Activated naive CD8-positive, alpha-beta T cell treated with anti-CD3 and anti-CD28 coated beads for 36 hours (primary cell): ENCODE measurements at places on chromosomes 2 and 18. TPM values are rescaled to one million over a fixed set of nuclear protein-coding genes. Genes with fewer than 3 reads are reported as not detected.

- H3K4me3 ChIP-seq, result peak overlapping the region; percentile 47
- H3K36me3 ChIP-seq, result no peaks in the 10 kb centered on the region
- H3K27me3 ChIP-seq, result peaks cover 84% of the 10 kb centered on the region
- DNase-seq, result peak; percentile 16
Measured at GRCh38 chr18:22168360-22168921, 948 bp upstream of the GATA6 start.

DNA sequence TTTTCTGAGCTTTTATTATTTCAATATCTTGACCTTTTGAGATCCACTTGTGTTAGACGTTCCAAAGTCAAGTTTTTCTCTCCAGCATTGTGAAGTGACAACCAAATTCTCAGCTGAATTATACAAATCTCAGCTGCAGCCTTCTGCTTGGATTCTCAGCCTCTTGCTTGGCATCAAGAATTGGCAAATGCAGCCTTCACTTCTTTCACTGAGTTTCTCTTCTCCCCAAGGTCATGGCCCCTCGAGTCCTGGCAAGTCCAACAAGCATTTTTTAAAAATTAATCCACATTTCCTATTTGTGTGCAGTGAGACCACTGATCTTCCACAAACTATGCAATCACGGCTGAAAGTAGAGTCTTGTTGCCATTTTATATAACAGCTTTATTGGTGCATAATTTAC is 23.4 kb upstream of the SMIM21 start:
- peaks cover under 1% of the 10 kb centered on the region for H3K4me1 ChIP-seq
- no peak overlapping the region for H3K27ac ChIP-seq
- peaks cover 45% of the 10 kb centered on the region for H3K27me3 ChIP-seq
- H3K36me3 ChIP-seq, result peaks cover 1% of the 10 kb centered on the region

DNA sequence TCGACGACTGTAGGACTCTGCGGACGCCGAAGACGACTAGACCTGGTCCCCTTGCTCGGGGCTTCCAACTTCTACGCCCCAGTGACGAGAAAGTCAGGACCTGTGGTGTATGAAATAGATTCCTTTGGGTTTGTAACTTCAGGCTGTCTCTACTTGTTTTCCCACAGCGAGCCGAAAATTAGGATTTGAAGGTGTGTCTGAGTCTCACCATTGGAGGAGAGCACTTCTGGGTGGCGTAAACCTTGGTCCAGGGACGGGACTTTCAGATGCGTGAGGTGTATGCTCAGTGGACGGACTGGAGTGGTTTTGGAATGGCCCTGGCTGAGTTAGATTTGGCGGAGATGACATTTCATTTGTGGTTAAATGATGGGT is 1.3 kb downstream of the BIRC6 start:
- H3K36me3 ChIP-seq, result peaks cover 38% of the 10 kb centered on the region
- H3K4me1 ChIP-seq, result peaks cover 35% of the 10 kb centered on the region
- no peaks in the 10 kb centered on the region for H3K27me3 ChIP-seq
- H3K27ac ChIP-seq, result peak overlapping the region; percentile 84

SCYGR4 gene
- total RNA-seq, result not detected

DNA sequence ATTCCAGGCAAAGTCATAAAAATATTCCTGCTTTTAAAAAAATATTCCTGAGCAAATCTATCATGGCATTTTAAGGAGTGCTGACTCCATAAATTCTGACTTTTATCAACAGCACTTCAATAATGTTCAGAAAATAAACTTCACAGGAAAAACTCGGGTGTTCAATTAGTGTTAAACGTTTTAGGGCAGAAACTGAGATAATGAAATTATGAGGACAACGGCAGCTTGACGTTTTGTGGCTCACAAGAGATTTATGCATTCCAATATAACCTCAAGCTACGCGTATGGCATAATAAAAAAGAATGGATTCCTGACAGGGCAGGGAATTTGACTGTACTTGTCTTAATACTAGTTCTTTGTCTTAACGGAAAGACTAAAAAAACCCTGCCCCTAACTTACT is 133.2 kb downstream of the ICOS start:
- no peaks in the 10 kb centered on the region for H3K36me3 ChIP-seq
- H3K27me3 ChIP-seq, result peaks cover 8% of the 10 kb centered on the region
- peaks cover 5% of the 10 kb centered on the region for H3K4me1 ChIP-seq

DNA sequence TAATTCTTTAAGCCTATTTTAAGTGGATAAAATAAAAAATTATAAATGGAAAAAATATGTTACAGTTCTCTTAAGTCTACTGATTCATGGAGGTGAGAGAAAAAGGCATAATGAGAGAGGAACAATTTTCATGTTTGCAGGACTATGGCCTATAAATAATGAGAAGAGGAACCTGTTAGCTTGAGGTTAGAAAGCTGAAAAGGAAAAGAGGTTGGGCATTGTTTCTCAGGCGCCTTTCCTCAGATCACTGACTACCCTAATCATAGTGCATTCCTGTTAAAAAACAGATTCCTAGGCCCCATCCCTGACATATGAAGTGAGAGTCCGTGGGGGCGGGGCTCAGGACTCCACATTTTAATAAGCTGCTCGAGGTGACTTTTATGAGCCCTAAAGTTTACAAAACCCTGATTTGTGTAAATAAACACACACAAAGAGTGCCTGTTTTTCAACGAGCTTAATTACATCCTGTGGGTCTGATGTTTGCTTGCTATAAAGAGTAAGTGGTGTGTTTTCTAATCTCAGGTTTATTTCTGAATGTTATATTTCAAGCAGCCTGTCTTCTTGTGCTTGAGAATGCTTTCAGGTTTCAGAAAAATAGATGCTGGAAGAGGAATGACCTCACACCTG is 335.5 kb downstream of the CLIP4 start:
- H3K27me3 ChIP-seq, result peaks cover 9% of the 10 kb centered on the region
- no peak overlapping the region for H3K4me3 ChIP-seq
- H3K27ac ChIP-seq, result no peak overlapping the region
- no peaks in the 10 kb centered on the region for H3K36me3 ChIP-seq

- no peak overlapping the region for H3K27ac ChIP-seq
- no peaks in the 10 kb centered on the region for H3K36me3 ChIP-seq
- H3K4me1 ChIP-seq, result no peaks in the 10 kb centered on the region
Measured at GRCh38 chr2:51535763-51536162, 503.8 kb upstream of the NRXN1 start.

GRCh38 chr2:231661422-231662027 is 46.8 kb upstream of the PTMA start:
- H3K27ac ChIP-seq, result peak overlapping the region; percentile 93
- no peaks in the 10 kb centered on the region for H3K27me3 ChIP-seq
- DNase-seq, result no peak
- H3K4me1 ChIP-seq, result peaks cover 18% of the 10 kb centered on the region
- peaks cover 6% of the 10 kb centered on the region for H3K36me3 ChIP-seq

SH3BP4 gene
- 0.18 TPM for total RNA-seq
